ENCODE measurements at places on chromosomes 5 and 9.

DNA sequence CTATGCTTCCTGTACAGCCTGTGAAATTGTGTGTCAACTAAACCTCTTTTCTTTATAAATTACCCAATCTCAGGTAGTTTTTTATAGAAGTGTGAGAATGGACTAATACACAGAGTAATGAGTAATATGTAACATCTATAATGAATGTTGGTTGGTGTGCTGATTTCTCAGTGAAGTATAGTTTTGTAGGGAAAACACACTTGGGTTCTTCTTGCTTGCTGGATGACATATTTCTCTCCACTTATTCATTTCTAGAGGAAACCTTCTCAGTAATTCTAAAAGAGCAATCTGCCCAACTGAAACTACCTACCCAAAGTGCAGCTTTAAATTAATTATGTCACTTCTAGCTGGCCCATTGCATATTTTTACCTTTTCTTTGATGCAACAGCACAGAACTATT lies 81.1 kb upstream of the RORB start:
- DNase-seq = no peak

DNA sequence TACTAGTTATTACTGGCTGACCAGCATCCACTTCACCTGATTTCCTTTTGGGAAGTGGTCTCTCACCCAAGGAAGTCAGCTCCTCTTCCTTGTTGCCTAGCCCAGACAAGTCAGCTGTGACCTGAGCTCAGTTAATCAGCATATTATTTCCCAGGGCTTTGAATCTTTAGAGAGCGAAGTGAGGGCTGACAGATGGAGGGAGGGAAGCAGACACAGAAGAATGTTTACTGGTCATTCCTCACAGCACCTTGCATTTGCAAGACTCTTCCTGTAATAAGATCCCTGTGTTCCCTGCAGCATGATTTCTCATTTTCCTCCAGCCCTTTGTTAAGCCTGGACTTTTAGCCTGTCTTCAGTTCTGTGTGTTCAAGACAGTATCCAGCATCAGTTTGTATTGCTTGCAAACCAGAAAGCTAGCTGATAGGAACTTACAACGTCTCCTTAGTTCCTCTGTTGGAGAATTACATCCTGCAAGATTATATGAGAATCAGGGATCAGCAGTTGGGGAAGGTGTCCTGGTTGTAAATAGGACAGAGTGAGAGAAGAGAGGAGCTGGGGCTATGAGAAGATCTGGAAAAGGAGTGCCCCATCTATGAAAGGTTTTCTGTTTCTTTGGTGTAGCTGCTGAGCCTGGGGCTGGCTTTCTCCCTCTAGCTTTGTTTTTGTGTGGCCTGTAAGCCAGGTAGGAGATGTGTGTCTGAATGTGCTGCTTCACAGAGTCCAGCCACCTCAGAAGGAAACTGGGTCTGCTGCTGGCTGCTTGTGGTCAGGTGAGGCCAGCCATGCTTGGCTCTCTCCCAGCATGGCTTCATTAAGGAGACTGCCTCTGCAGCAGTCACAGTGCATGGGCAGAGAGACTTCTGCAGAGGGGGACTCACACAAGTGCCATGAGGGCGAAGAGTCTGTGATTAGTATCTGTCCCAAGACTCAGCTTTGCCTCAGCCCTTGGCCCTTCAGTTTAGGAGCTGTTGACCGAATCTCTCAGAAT lies 50.3 kb downstream of the MAN2A1 start:
- DNase-seq = peak; percentile 59

DNA sequence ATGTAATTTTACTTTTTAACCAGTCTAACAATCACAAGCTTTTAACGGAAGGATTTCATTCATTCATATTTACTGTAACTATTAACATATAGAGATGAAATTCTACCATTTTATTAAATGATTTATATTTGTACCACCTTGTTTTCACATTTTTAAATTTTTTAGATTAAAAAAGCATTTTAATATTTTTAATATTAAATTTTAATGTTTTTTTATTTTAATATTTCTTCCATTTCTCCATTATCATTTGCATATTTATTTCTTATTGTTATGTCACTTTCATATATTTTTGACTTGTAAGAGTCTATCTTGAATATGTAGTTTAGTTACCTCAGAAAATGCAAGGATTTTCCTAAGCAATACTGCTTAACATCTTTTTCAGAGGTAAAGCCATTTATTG lies 1034.0 kb upstream of the PTPRD start:
- no peak for DNase-seq

GRCh38 chr5:167929841-167930240 lies 361.6 kb upstream of the WWC1 start:
- no peak for DNase-seq

DNA sequence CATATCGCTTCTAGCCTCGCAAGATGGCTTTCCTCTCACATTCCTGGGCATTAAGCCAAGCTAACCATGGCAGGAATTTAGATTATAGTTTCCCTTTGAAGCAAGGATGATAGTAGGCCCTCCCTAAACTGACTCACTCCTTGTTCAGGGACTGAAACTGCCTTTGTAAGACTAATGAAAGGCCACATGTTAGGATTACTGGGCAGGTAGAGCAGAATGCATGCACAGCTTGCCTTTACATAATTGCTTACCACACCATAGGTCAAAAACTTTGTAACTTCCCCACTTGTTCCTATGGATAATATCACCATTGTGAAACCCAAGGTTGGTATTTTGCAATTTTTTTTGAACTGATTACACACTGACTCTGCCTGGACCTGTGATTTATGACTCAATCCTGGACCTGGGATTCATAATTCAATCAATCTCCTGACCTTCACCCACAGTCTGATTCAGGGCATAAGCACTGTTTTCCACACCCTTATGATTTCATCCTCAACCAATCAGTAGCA lies 41.0 kb upstream of the PRDM9 start:
- no peak for DNase-seq

GRCh38 chr5:158570502-158570901 lies 529.2 kb downstream of the EBF1 start:
- no peak for DNase-seq

DNA sequence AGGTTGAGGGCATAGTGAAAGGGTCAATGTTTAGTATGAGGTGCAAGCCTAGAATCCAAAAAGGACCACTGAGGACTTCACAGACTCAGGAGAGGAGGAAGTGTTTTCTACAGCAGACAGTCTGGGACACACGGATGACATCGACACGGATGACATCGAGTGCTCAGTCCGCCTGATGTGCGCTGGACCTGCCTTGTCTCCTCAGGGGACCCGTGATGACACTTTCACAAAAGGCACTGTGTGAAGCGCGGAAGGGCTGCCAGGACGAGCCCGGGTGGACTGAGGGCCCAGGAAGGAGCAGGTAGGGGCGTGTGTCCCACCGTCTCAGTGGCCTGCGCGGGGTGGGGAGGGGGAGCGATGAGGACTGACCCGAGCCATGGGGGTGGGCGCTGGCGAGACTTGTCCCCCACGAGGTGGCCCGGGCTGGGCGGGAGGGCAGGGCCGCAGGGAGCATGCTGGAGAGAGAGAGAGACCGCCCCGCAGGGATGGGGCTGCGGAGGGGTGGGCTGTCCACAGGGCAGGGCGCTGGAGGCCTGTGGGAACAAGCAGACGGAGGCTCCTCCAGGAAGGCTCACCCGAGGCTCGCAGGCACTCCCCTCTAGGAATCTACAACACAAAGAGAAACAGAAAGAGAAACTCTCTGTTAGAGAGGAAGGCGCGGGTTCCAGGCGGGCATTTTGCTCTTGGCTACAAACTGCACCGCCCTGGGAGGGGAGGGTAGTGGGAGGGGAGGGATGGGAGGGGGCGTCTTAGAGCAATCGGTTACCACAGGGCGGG lies 54.9 kb downstream of the USP20 start:
- no peak for DNase-seq

- DNase-seq = no peak
Observed at GRCh38 chr5:109945097-109945678, 255.5 kb downstream of the MAN2A1 start.

- no peak for DNase-seq
Observed at GRCh38 chr5:34841816-34842215, 2.9 kb downstream of the TTC23L start.

- DNase-seq = no peak
Observed at GRCh38 chr9:90927496-90927895, 125.9 kb downstream of the SYK start.

- no peak for DNase-seq
Observed at GRCh38 chr5:41812156-41812555, 58.1 kb downstream of the OXCT1 start.

DNA sequence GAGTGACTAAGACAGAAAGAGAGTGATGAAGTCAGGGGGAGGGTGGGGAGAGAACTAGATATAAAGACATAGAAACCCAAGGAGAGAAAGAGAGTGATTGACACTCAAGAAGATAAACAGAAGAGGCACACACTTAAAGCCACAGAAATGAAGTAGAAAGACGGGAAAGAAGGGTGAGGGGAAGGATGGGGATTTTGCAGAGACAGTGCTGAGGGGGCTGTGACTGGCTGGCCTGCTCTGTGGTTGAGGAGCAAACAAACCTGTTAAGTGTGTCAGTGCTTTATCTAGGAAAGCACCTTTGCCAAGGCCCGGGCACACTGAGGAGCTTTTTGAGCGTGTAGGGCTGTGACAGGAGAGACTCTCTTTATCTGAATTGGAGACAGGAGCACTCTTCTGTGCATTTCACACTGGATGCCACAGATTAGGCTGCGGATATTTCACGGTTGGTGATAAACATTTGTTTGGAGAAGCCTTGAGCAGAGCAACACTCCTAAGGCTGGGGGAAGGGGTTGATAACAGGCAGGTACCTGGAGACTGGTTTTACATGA lies 109.1 kb downstream of the DOCK2 start:
- DNase-seq = no peak

GRCh38 chr5:19886123-19886917 lies 101.7 kb downstream of the CDH18 start:
- DNase-seq = no peak

- DNase-seq = no peak
Observed at GRCh38 chr5:101390151-101390908, 487.2 kb upstream of the ST8SIA4 start.

DNA sequence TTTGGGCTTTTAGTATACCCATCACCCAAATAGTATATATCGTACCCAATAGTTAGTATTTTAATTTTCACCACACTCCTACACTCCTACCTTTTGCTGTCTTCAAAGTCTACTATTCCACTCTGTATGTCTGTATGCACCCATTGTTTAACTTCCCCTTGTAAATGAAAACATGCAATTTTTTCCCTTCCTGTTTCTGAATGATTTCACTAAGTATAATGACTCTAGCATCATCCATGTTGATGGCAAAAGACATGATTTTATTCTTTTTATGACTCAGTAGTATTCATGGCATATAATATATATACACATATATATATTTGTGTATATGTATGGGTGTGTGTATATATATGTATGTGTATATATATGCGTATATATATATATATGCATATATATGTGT lies 63.1 kb upstream of the FAM174A start:
- no peak for DNase-seq

DNA sequence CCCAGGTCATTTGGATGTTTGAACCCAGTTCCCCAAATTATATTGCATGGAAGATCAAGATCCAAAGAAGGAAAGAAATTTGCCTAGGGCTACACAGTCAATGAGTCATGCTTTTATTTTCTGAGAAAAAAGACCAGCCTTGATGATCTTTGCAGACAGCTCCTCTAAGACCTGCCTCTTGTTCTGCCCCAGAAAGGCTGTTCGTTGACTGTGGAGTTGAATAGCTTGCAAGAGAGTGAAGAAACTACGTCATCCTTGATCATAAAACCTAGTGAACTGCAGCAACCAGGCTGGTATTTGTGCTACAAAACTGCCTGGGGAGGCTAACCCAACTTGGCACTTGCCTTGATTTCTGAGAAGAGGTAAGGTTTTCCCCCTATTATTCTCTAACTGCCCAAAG lies 263.9 kb downstream of the PAPPA start:
- DNase-seq = no peak

DNA sequence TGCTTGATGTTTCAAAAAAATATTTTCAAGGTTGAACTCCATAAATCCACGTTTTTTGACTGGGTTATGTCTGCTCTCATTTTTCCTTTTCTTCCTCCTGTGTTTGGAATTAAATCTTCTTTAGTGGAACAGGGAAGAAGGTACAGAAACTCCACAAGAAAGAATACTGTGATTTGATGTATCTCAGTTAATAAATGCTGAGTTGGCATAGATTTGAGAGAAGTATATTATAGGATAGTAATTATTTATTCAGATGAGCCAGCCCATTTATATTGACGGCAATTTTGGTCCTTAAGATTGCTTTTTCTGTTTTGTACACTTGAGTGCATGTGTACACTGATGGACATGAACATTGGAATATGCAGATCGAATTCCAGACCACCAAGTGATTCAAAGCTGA lies 481.4 kb downstream of the PSAT1 start:
- DNase-seq = no peak

- DNase-seq = peak; percentile 88
Observed at GRCh38 chr9:134778841-134779411, 101.7 kb upstream of the FCN2 start.

- DNase-seq = peak; percentile 75
Observed at GRCh38 chr9:126500600-126501382, 112.9 kb upstream of the LMX1B start.

- no peak for DNase-seq
Observed at GRCh38 chr5:163306421-163306820, 131.0 kb upstream of the CCNG1 start.

DNA sequence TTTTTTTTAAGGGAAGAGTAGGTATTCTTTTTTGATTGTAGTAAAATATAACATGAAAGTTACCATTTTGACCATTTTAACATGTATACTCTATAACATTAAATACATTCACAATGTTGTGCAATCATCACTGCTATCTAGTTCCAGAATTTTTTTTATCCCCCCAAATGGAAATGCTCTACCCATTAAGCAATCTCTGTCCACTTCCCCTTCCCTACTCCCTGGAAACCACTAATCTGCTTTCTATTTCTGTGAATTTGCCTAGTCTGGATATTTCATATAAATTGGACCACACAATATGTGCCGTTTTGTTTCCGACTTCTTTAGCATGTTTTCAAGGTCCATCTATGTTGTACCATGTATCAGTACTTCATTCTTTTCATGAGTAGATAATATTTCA lies 429.5 kb downstream of the TLE1 start:
- DNase-seq = no peak

- DNase-seq = no peak
Observed at GRCh38 chr9:7144265-7145046, 386.7 kb downstream of the KDM4C start.

GRCh38 chr9:89701221-89701798 lies 96.5 kb downstream of the GADD45G start:
- DNase-seq = no peak

GRCh38 chr5:945691-946551 lies 53.2 kb downstream of the TRIP13 start:
- no peak for DNase-seq

DNA sequence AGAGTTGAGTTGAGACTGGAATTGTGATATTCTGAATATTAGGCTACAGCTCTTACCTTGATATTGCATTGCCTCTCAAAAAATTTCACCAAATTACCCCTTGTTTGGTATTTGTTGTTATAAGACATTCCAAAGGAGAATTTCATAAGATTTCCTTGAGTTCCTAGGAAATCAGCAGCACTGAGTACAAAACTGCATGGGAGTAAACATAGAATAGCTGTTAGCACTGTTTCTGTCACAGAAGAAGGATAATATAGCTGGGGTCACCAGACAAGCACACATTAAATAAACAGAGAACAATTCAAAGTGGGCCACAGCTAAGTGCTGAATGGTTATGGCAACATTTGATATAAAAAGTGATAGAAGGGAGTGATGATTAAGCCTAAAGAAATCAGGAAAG lies 724.3 kb downstream of the PRELID2 start:
- DNase-seq = no peak
